ENCODE measurements at places on chromosomes 3 and 15.

DNA sequence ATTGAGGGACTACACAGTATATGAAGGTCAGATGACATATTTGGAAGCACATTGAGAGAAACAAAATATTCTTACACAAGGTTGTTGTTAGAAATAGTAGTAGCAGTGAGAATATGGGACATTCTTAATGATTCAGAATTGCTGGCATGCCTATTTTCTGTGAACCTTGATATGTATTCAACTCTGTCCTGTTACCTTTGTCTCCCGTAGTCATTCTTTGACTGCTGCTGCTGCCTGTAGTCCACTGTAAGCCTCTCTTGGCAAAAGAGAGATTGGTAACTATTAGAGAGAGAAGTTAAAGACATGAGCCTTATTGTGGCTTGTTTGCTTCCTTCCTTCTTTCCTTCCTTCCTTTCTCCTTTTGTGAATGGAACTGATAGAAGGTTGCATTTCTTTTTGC is 64.5 kb downstream of the TCF12 start:
- no peak for DNase-seq

GRCh38 chr15:100292010-100292409 is 49.8 kb downstream of the ADAMTS17 start:
- DNase-seq, result no peak

DNA sequence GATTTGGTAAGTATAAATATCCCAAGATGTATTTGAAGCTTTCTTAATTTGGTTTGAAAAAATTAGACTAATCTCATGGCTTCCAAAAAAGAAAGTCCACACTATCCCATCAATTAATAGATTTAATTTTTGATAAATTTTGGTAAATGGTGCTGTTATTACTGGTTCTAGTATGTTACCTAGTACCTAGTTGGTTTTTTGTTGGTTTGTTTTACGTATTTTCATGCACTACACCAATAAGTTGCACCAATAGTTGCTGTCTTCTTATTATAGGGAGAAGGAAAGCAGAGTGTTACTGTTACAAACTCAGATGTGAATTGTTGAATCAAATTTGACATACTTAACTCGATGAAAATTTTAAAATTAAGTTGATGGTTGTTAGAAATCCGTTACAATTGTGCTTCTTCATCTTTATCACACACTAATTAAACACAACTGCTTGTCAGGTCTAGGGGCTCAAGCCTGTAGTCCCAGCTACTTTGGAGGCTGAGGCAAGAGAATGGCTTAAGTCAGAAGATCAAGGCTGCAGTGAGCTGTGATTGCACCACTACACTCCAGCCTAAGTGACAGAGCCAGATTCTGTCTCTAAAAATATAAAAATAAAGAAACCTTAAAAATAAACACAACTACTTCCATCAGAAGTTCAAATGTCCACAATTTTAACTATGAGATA is 23.1 kb upstream of the MBNL1 start:
- DNase-seq, result no peak

GRCh38 chr3:101722394-101723173 is 1.8 kb upstream of the CEP97 start:
- peak; percentile 68 for DNase-seq

- DNase-seq, result no peak
Observed at GRCh38 chr3:96779810-96780209, 34.6 kb upstream of the EPHA6 start.

GRCh38 chr3:118501152-118501551 is 533.5 kb downstream of the IGSF11 start:
- no peak for DNase-seq

DNA sequence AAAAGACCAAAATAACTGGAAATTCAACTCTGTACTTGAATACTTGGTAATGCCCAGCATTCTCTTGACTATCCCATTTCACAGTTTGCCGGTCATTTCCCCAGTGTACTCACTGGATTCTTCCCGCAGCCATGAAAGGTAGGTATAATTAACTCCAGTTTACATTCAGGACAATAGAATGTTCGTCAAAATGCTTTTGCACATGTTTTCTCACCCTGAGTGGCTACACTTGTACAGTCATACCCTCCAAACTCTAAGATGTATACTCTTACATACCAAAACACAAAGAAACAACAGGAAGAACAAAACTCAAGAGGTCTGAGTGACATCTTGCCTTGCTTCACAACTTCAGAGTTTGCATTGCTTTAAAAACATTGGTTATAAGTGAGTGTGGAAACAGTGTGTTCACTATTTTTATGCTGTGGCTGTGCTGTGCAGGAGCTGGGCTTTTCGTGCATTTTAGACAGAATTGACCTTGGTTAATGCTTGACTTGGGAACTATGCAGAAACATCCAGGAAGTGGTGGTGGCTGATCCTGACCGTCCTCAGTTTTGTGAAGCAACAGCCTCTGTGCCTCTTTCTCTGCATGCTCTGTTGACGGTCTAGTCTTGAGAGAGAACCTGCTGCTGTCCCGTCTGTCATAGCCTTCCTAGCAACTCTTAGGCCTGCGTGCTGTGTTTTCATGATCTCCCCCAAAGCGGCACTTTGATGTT is 90.5 kb downstream of the IGF1R start:
- no peak for DNase-seq

DNA sequence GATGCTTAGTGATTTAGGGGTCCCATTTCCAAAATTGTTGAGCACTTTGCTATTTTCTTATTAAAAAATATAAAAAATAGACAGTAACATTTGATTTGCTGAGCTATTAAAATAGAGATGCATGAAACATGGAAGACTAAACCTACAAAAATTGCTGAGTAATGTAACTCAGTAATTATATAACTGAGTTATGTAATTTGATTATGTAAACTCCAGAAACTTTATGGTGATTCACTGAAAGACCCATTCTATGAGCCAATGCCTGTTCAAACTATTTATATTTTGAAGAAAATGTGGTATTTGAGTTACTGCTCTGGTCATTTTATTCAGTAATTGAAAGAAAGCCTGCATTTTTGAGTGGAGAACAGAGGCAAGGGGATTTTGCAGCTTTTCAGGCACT is 1221.5 kb upstream of the ALCAM start:
- DNase-seq, result no peak

DNA sequence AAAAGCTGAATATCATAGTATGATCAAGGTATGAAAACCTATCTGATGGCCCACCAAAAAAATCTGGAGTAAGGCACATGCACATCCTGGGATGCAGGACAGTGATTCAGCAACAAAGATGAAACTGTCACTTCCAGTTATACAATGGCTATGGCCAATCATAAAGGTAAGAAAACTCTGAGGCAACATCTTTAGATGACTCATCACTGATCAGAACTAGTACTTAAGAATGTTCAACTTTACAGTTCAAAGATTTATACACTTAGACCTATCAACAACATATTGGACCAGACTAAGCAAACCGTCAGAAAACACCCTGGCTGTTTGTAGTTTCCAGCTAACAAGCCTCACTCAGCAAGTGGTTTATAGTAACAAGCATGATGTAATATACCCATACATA is 21.3 kb upstream of the PLCH1 start:
- no peak for DNase-seq

- no peak for DNase-seq
Observed at GRCh38 chr3:156483002-156483401, 71.9 kb downstream of the SSR3 start.

GRCh38 chr3:172520301-172520831 is 2.9 kb downstream of the TNFSF10 start:
- no peak for DNase-seq

DNA sequence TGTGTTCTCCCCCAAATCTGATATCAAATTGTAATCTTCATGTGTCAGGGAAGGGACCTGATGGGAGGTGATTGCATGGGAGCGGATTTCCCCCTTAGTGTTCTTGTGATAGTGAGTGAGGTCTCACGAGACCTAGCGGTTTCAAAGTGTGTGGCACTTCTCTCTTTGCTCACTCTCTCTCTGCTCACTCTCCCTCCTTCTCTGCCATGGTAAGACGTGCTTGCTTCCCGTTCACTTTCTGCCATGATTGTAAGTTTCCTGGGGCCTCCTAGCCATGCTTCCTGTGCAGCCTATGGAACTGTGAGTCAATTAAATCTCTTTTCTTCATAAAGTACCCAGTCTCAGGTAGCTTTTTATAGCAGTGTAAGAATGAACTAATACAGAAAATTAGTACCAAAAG is 30.6 kb upstream of the OR5H6 start:
- DNase-seq, result no peak

DNA sequence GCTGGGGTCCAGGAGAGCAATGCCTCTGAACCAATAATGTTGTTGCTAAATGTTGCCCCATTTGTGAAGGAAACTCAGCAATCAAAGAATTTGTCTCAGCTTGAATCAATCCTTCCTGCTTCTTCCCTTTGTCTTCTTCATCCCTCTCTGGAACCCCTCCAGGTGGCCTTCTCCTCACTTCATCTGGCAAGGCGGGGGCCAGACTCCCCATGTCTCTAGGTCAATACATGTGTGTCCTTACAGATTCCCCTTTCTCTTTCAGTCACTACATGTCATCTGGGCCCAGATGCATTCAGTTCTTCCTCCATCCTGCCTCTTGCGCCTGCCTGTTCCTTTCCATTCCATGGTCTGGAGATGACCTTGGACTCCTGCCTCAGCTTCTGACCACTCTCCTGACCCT is 8.0 kb upstream of the LTF start:
- no peak for DNase-seq

DNA sequence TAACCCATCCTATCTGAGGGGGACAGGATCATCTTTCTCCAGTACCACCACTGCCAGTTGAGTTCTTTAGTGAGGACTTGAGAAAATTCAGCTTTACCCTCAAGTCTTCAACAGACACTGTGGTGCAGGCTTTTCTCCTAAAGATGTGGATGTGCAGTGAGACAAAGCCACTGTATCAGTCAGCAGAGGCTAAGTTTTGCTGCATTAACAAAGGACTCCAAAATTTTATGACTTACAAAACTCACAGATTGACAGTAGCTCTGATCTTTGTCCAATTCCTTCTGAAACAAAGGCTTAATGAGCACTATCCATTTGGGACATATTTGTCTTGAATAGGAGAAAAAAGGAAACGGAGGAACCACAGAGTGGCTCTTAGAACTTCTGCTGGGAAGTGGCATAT is 87.9 kb downstream of the MITF start:
- no peak for DNase-seq

GRCh38 chr3:115415246-115415996 is 207.9 kb upstream of the GAP43 start:
- DNase-seq, result no peak

GRCh38 chr15:71683411-71684274 is 126.7 kb upstream of the NR2E3 start:
- DNase-seq, result no peak

DNA sequence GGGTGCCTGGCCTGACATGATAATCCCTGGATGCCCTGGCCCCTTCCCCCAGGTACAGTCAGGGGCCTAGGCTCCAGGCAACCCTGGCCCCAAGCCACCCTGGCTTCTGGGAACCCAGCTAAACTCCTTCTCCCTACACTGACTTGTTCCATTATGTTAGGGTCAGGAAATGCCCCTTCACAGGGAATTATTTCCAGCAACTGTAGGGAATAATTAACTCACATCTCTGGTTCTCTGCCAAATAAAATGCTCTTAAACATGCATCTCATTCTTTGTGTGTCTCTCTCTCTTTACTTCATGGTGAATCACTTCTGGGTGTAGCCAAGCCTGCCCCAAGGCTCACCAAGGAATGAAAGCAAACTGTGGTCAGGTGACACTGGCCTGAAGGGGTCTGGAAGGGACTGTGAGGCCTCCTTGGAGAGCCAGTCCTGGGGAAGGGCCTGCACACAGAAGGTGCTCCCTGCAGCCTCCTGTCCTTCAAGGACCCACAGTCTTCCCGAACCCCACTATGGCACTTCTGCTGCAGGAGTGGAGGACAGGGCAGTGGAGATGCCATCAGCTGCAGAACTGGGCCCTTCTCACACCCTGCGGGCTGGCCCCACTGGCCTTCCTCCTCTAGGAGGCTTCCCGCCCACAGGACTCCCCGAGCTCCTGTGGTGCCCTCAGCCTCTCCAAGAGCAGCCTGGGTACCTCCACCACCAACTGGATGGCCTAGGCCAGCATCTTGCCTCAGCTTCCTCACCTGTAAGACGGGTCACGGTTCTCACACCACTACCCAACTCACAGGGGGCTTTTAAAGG is 17.6 kb downstream of the TKT start:
- no peak for DNase-seq

DNA sequence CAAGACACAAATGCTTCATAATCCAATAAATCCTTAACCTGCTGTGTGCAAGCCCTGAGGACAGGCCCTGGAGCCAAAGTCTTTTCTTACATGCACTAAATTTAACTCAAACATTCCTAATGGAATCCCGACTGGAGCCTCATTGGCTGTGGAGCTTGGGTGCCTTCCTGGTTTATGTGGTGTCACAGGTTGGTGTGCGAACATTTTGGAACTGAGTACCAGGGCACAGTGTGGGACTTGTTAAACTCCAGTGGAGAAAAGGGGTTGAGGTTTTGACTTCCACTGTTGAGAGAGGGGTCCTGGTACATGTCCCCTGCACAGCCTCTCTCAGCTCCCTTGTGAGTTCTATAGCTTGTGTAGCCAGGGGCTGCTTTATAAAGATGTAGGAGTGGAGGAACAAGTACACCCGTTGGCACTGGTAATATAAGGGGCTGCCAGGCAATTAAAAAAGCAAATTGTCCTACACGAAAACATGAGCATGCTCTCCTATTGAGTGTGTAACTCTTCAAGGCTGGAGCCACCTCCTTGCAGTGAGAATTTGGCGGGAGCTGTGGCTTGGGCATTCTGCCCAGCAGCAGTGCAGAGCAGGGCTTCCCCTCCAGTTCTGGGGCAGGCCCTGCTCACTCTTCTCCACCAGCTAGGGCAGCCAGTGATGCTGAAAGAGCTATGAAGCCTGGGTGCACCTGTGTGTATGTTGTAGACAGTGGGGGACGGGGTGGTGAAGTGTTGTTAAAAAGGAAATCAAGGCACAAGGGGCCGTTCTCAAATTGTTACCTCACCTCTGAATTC is 218.1 kb downstream of the CLSTN2 start:
- DNase-seq, result no peak

DNA sequence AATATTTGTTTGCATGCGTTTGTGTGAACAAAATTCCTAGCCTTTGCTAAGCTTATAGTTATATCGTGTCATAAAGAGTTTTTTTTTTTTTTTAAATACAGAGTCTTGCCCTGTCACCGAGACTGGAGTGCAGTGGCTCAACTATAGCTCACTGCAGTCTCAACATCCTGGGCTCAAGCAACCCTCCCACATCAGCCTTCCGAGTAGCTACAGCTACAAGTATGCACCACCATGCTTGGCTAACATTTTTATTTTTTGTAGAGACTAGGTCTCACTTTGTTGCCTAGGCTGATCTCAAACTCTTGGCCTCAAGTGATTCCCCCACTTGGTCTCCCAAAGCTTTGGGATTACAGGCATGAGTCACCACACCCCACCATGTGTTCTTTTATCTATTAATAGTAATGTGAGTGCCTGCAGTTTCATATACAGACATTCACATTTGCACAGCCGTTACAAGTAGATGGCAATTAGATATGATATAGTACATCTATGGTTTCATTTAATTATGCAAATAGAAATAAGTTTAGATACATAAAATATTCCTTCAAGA is 848.6 kb downstream of the PDCD6IP start:
- no peak for DNase-seq

Measured in naive B cell (primary cell).